ENCODE measurements at places on chromosomes 1 and 21. TPM values are rescaled to one million over a fixed set of nuclear protein-coding genes. Genes with fewer than 3 reads are reported as not detected.
A peak's percentile ranks its signal among the peaks of the same experiment; 100 is the strongest.

GRCh38 chr1:221635305-221635704 is 106.6 kb downstream of the DUSP10 start:
- no peak for DNase-seq

DNA sequence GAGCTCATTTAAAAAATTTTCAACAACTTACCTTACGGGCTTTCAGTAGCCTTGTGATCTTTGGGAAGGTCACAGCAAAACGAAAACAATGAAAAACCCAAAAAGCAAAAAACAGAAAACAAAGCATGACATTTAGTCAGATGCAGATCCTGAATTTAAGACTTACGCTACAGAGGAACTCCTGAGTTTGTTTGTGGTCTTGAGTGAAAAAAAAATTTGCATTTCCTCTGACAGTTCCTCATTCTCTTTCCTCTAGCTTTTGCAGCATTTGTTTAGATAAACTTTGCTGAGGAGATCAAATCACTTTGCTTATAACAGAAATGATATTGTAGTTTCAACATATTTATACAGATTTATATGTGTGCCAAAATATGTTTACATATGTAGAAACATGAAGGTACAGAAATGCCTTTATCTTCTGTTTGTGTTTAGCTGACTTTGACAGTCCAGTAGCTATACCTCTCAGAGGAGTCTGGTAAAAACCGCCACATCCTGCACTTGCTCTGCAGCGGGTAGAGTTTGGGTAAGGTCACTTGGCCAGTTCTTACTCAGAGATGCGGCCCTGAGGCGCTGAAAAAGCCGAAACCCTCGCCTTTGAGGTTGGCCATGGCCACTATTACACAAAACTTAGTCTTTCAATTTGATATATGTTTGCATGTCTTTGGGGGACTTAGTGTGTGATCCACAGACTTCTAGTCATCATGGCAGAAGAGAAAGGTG is 142.5 kb downstream of the TNR start:
- no peak for DNase-seq

DNA sequence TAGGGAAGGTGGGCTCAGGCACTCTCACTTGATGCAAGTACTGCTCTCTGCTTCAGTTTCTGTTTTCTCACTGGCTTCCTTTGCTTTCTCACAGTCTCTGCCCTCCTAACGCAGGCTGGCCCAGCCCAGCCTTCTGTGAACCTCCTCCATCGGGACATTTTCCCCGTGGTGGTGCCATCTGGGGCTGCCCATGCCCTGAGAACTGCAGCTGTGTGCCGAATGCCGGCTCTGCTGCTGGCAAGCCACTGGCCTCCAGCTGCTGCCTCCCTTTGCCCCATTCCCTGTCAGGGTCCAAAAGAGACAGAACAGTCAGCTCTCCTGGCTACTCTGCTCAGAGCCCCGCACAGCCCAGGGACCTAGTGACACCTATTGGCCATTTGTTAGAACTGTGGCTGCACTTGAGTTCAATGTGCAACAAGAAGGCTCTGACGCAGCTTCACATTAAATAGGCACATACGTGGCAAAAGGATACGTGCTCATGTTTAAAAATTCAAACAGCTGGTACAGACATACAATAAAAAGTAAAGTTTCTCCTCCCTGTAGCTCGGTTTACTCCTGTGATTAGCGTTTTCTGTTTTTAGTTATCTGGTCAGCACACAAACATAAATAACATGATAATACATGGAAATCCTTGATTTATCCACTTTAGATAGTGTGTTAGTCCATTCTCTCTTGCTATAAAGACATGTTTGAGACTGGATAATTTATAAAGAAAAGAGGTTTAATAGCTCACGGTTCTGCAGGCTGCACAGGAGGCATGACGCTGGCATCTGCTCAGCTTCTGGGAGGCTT is 46.6 kb downstream of the FCRL5 start:
- DNase-seq = peak; percentile 55

GRCh38 chr1:115063228-115063901 is 25.9 kb downstream of the TSPAN2 start:
- DNase-seq = no peak

DNA sequence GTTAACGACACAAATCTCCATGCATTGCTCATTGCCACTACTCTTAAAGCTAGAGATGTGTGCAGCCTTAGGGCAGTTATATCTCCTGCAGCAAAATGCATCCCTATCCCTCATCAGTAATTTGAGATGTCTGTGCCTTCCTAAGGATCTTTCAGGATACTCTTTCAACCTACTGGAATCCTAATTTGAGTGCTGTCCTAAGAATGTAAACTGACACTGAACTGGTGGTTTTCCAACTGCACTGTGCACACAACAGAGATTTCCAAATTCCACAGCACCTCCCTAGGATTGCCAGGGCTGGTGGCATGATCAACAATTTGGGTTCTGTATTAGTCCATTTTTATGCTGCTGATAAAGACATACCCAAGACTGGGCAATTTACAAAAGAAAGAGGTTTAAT is 193.9 kb downstream of the LTN1 start:
- peak; percentile 66 for DNase-seq

GRCh38 chr1:231274119-231274825 is 33.3 kb downstream of the GNPAT start:
- DNase-seq = no peak

- DNase-seq = no peak
Measured at GRCh38 chr1:56461158-56462127, 117.9 kb downstream of the PLPP3 start.

The SLC1A7 gene
- polyA plus RNA-seq = 0.06 TPM

The CD247 gene
- polyA plus RNA-seq = not detected

The SPRR3 gene
- polyA plus RNA-seq = not detected

The WLS gene
- 152 TPM for polyA plus RNA-seq

The ZSCAN20 gene
- polyA plus RNA-seq = 2.1 TPM

The TGFB2 gene
- polyA plus RNA-seq = 3.7 TPM

Measured in IMR-90 (cell line).